ENCODE measurements at places on chromosomes 12 and 14.

GRCh38 chr12:117523971-117524370 lies 162.5 kb upstream of the NOS1 start:
- DNase-seq, result no peak

DNA sequence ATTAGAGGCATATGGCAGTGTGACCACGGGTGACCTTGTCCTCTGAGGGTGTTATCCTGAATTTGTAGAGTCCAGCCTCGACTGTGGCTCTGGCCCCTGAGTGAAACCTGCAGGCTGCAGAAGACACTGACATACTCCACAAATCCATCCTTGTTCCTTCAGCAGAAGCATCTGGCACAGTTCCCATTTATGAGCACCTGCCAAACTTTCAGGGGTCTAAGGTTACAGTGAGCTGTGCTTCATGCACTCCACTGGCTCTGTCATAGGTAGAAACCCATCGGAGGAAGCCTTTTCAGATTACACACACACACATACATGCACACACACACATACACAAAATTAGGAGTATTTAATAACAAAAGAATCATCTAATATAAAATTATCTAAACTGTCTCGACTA lies 13.6 kb upstream of the NUAK1 start:
- DNase-seq, result peak; percentile 24

- no peak for DNase-seq
Observed at GRCh38 chr14:91980157-91980556, 32.7 kb upstream of the FBLN5 start.

DNA sequence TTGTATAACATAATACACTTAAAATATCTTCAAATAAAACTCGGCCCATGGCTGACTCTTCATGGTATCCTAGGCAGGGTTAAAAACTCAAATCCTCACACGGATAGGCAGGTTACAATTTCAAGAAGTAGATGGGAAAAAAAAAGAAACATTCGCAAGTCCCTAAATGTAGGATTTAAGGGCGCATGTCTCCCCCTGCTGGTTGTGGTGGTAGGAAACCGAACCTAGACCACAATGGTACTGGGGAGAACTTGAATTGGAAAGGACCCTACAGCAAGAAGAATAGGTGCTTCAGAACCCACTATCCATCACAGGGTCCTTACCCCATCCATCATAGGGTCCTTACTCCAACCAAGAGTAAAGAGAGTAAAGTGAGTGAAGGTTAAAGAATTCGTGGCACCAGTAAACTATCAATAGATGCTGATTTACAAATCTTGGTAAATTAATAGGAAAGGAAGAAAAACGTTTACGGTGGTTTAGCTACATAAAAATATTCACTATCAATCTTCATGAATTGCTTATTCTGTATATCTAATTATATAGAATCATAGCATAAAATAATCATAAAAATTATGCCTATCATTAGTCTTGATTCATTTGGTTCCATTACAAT lies 3.3 kb upstream of the CIPC start:
- peak; percentile 79 for DNase-seq

GRCh38 chr14:32710731-32711680 lies 227.7 kb upstream of the NPAS3 start:
- DNase-seq, result peak; percentile 59

- no peak for DNase-seq
Observed at GRCh38 chr14:22538671-22539228, 50.3 kb downstream of the DAD1 start.

GRCh38 chr12:131892711-131893604 lies 1.5 kb upstream of the ULK1 start:
- no peak for DNase-seq

GRCh38 chr14:57492859-57493258 lies 798 bp downstream of the CCDC198 start:
- DNase-seq, result no peak

GRCh38 chr14:52693036-52693435 lies 2.3 kb downstream of the ERO1A start:
- DNase-seq, result no peak
